ENCODE measurements at places on chromosomes 16 and 17.

GRCh38 chr16:66695471-66695934 is 1.0 kb downstream of the CMTM4 start:
- peak; percentile 1 for DNase-seq

DNA sequence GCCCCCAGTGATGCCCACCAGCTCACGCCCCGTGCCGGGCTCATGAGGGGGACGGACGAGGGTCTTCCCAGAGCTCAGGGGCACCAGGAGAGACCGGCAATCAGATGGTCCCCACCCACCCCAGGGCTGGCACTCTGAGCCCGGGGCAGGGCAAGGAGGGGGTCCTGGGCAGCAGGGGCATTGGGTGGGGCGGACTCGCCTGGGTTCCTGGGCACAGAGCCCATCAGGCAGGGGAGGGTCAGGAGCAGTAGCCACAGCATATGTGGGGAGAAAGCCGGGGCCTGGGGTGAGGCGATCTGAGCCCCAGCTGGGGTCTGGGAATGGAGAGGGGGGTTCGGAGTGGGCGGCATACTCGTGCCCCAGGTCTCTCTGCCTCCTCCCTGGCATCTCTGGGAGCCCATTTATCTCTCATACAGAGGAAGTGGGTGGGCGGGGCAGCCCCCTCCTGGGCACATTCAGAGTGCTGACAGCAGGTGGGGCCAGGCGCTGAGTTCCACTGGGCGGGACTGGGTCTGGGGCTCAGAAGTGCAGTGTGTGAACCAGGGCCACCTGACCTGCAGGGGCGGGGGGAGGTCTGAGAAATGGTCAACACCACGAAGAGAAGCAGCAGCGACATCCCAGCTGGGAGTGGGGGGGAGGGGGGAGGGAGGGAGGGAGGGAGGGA is 20.5 kb upstream of the UBE2I start:
- peak; percentile 18 for DNase-seq

GRCh38 chr16:73076324-73076810 is 28.4 kb upstream of the ZFHX3 start:
- DNase-seq: no peak

DNA sequence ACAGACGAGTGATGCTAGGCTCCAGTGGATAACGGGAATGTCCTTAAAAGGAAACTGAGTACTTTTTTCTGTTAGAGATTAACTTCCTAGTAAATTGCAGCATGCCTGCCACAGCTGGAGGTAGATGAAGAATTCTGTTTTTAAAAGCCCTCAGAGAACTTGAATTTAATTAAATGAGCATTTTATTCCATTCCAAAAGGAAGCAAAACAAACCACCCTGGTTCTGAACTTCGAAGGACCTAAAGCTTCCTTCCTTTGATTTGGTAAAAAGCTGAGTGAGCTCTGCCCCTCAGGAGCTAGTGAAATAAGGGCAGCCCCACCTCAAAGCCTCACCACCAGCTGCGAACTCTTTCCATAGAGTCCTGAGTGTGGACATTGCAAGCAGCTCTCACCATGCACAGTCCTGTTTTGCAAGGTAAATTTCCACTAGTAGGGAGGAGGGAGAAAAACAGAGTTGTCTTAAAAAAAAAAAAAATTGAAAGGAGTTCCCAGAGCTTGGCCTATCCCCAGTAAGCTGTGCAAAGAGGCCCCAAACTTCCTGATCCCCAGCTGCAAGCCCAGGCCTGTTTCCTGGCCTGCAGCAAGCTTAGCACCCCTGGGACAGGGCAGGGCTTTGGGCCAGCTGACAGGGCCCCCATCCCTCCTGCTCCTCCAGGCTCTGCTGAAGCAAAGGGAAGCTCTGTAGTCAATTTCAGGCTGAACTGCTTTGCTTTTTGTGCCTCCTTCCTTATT is 11.2 kb downstream of the CHD9NB start:
- no peak for DNase-seq

GRCh38 chr17:45785480-45786193 is 1.5 kb downstream of the CRHR1 start:
- no peak for DNase-seq

DNA sequence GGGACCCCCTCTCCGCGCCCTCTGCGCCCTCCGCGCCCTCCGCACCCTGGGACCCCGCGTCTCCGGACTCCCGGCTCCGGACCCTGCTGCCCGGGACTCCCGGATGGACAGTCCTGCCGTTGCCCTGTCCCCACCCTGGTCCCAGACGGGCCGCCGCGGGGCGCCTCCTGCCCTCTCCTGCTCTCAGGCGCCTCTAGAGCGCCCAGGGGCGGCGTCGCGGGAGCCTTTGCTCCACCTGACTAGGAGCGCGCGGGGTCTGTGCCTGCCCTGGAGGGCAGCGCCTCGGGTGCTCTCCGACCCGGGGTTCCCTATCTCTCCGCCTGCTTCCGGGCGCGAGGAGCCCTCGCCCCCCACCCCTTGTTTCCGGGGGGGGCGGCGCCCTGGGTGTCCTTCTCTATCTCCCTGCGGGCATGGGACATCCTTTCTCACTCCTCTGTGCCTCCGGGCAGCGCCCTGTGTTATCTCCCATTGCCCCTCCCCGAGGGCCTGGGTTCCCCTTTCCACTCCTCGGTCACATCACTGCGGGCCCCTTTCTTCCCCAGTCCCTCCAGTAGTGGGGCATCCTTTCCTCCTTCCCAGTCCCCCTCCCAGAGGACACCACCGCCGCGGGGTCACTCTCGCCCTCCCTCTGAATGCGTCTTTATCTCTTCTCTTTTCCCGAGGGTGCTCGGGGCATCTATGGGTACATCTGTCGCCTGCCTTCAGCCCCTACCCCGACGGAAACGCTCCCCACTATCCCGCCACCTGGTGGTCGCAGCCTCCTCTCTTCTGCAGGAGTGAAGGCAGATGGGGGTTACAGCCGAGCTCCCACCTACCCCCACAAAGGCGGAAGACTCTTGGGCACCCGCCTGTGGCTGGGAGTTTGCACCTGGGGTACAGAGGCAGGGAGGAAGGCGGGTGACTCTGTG is 875 bp downstream of the PRKCB start:
- DNase-seq: peak; percentile 63

DNA sequence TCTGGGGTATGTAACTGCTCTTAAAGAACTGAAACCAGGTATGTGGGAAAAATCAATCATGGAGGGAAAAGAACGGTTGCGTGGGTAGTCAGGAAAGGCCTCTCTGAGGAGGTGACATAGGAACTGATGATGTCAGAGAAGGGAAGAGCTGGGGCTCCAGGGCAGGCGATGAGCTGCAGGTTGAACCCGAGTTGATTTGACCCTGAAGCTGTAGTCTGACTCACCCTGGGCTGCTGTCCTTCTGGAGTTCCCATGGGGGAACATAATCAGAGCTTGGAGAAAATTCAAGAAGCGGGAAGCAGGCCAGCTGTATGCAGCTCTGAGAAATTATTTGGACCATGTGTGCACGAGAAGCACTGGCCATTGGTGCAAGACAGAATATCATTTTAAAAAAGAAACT is 16.7 kb downstream of the SLC6A2 start:
- DNase-seq: no peak

DNA sequence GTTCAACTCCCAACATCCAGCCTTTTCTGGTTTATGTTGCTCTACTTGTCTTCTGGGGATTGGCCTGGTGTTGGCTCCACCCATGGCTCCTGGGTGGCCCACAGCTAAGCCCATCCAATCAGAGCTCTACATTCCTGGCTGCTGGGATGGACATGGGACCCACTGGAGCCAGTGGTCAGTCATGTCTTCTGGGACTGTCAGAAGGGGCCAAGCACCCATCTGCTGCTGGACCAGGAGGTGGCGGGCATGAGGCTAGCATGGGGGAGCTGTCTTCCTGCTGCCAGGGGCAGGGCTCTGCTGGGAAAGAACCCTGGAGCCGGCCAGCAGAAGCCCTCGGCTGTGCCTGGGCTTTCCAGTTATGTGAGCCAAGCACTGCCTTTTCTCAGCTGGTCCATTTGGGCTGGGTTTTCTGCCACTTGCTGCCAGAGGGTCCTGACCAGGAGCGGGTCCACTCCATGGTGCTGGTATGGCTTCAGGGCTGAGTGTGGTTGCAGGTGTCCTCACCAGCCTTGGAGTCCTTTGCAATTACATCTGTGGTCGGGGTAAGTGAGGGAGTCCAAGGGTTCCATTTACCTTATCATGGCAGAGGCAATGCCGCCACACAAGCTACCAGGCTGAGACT is 17.4 kb upstream of the ZNF469 start:
- DNase-seq: no peak

- DNase-seq: no peak
These were observed 155.6 kb downstream of the HS3ST2 start for GRCh38 chr16:22969567-22969966.

DNA sequence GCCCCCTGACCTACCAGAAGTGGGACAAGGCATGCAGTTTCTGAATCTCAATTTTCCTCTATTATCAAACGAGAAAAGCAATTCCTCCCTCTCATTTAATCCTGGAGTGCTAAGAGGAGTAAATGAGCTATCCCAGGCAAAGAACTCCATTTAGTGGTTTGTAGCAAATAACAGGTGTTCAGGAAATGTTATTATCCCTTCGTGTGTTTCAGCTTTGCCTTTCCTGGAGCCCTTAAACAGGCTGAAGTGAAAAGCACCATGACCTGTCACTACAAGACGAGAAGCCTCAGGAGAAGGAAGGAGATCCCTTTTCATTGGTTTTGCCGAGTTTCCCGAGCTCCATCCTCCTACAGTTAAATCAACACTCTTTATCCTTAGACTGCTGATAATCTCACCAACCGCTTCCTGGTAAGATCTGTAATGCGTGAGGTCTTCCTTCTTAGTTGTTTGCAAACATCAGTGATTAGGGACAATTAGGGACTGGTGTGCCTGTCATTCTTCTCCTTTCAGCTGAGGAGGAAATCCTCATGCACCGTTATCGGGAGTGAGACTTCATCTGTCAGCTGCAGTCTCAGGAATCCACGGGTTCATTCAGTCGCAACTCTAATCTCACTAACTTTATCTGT is 30.8 kb upstream of the MYOCD start:
- DNase-seq: no peak

DNA sequence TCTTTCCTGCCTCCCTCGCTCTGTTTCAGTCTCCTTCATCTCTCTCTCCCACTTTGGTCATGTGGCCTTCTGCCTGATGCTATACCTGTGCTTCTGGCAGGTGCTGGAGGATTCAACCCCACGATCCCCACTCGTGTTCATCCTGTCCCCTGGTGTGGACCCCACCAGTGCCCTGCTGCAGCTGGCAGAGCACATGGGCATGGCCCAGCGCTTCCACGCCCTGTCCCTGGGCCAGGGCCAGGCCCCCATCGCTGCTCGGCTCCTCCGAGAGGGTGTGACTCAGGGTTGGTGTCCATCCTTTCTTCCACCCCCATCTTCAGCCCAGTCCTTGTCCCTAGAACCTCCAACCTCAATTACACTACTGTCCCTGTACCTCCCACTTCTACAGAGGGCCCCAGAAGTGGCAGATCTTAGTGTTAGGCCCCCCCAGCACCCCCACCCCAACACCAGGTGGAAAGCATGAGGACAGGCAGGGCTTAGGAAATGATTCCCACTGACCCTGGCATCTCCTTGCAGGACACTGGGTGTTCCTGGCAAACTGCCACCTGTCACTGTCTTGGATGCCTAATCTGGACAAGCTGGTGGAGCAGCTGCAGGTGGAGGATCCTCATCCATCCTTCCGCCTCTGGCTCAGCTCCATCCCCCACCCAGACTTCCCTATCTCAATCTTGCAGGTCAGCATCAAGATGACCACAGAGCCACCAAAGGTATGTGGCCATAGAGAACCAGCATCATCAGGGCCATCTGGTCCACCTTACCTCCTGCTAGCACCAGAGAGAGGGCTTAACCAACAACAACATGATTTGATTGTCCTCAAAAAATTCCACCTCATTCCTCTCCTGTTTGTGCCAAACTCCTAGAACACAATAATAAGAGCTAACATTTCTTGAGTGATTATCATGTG is 9.7 kb upstream of the KDM6B start:
- no peak for DNase-seq

DNA sequence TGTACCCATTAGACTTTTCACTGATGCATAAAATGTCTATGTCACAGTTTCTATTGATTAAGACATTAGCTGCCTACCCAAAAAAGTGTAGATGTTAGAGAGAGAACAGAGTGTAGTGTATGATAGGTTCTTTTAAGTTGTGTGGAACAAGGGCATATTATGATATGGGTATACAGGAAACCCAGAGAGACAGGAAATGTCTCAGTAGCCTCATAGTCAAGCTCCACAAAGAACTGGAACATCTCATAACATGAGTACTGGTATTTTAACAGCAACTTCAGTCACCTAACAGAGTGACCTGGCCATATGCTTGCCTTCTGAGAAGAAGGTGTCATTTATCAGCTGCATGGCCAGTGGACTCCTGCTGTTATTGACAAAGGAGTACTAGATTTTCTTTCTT is 128.1 kb downstream of the RGS9 start:
- DNase-seq: no peak

- no peak for DNase-seq
These were observed 86.2 kb downstream of the HS3ST3B1 start for GRCh38 chr17:14387036-14387435.

Data from CD4-positive, alpha-beta T cell treated with Interleukin-10 for 1 hour (primary cell).